ENCODE measurements at places on chromosomes 11 and 22.

DNA sequence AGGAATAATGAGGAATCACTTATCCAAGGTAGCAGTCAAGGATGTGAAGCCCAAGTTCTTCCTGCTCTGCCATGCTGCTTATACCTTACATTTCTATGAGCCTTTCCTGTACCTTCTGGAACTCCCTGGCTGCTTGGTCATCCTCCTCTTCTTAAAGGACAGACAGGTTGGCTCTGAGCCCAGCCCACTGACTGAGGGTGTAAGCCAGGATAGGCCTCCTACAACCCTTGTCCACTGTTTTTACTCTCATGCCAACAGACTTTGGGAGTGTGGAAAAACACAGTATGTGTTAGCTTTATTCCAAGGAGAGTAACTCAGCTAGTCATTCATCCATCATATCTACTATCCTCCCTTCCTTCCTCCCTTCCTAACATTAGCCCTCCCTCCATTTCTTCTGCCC lies 47.5 kb downstream of the IRAG1 start:
- DNase-seq: no peak

DNA sequence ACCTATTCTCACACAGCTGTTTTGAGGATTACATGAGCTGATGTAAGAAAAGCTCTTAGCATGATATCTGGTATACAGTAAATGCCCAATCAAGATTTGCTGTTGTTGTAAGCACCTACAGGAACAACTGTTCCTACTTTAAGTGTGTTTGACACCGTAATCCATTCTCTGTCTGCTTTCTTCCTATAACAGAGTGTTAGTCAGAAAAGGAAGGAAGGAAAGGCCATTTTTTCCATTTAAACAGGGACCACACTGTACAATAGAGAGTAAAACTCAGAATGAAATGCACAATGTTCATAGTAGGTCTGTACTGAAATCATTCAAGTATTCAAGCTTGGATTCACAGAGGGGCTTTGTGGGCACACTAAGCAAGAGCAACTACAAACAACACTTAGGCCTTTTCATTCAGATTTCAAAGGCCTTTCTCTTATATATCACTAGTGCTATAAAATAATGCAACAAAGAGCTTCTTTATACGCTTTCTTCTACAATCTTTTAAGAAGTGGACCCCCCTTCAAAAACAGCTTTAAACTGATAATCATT lies 21.5 kb downstream of the MTCH2 start:
- DNase-seq: no peak

DNA sequence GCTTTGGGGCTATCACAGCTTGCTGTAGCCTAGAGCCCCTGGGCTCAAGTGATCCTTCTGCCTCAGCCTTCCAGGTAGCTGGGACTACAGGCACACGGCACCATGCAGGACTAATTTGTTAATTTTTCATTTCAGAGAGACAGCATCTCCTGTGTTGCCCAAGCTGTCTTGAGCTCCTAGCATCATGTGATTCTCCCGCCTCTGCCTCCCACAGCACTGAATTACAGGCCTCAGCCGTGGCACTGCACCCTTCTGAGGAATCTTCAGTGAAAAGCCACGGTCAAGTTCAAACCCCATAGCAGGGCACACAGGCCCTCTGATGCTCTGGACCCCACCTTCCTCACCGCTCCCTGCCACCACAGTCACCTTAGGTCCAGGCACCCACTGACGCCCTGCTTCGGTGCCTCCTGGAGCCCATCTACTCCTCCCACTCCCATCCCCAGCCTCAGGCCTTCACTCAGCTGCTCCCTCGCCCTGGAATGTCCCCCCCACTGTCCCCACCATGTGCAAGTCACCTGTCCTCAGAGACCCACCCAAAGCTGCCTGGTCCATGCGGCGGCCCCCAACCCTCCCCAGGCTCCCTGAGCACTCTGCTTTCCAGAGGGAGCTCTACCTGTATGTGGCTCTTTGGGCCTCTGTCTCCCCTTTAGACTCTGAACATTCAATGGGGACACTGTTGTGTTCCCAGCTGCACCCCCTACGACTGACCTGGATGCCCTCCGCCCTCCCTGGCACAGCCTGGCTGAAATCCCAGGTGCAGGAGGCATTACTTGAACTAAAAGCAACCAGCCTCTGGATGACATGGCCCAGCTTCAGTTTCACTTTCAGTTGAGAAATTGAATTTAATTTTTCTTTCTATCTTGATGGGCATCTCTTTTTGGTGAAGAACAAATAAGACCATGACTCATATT lies 1.6 kb downstream of the APOL2 start:
- no peak for DNase-seq

GRCh38 chr11:46607516-46607915 lies 9.5 kb downstream of the HARBI1 start:
- DNase-seq: no peak

- DNase-seq: no peak
Measured at GRCh38 chr11:120877746-120878365, 146.0 kb upstream of the TBCEL start.

DNA sequence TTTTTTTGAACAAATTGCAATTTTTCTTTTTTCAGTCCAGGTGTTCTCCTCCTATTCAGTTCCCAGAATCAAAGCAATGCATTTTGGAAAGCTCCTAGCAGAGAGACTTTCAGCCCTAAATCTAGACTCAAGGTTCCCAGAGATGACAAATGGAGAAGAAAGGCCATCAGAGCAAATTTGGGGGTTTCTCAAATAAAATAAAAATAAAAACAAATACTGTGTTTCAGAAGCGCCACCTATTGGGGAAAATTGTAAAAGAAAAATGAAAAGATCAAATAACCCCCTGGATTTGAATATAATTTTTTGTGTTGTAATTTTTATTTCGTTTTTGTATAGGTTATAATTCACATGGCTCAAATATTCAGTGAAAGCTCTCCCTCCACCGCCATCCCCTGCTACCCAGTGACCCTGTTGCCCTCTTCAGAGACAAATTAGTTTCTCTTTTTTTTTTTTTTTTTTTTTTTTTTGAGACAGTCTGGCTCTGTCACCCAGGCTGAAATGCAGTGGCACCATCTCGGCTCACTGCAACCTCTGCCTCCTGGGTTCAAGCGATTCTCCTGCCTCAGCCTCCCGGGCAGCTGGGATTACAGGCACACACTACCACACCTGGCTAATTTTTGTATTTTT lies 6.2 kb upstream of the UBE4A start:
- no peak for DNase-seq

DNA sequence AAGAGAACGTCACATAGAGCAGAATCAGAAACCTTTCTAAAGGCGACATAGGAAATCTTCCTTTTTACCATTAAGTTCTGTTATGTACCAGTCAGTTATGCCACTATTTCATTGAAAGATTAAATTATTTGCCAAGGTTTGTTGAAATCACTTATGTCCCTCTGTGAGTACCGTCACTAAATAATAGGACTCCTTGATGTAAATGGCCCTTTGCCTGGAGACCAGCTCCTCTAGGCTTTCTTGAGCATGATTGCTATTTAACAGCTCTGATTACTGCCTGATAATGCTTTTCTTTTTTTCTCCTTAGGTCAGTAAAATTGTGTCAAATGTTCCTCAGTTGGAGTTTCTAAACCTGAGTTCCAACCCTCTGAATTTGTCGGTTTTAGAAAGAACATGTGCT lies 29.3 kb downstream of the TBCEL start:
- no peak for DNase-seq

- no peak for DNase-seq
Measured at GRCh38 chr11:3004481-3004880, 12.4 kb upstream of the NAP1L4 start.

GRCh38 chr11:12137005-12137690 lies 26.8 kb downstream of the MICAL2 start:
- no peak for DNase-seq

GRCh38 chr11:38274031-38274430 lies 1676.0 kb upstream of the RAG2 start:
- DNase-seq: no peak

All from Right ventricle myocardium inferior (tissue), 1 donor.